NCI-H1105 (cell line): ENCODE measurements at places on chromosomes 4 and X.

- DNase-seq = no peak
These were observed 90.4 kb upstream of the HPRT1 start for GRCh38 chrX:134369576-134369975.

- DNase-seq = peak; percentile 82
These were observed 56.1 kb downstream of the FAM13A start for GRCh38 chr4:89000844-89001360.

DNA sequence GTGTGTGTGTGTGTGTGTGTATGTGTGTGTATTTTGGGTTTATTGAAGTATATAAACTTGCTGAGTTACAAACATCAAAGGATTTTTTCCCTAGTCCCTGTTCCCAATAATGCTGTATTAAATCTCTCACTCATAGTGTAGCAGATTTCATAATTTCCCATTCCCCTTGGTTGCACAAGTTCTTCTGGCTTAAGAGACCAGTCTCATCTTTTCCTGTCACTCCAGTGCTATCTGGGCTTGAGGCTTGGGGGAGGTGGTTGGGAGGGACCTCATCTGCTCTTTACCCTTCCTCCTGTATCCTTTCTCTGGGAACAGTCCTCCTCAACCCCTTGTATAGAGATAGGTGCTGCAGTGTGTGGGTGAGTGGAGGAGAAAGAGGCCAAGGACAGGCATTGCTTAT is 285.4 kb upstream of the BOD1L1 start:
- DNase-seq = no peak

DNA sequence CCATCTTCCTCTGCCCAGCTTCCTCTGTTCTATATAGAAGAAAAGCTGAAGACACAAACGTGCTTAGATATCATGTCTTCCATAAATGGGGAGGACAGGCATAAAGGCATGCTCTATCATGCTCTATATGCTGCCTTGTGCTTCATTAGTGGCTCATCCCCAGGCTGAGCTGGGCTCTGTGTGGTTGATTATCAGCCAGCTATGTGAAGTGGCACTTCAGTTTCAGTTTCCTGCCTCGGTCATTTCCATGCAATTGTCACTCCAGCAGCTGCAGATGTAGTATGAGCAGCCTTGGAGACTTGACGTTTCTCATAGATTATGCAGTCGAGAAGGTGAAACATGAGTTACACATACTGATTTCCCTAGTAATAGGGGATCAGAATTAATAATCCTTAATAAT is 106.2 kb downstream of the SYTL5 start:
- DNase-seq = peak; percentile 56

- no peak for DNase-seq
These were observed 88.0 kb downstream of the ATP11C start for GRCh38 chrX:139844884-139845283.

DNA sequence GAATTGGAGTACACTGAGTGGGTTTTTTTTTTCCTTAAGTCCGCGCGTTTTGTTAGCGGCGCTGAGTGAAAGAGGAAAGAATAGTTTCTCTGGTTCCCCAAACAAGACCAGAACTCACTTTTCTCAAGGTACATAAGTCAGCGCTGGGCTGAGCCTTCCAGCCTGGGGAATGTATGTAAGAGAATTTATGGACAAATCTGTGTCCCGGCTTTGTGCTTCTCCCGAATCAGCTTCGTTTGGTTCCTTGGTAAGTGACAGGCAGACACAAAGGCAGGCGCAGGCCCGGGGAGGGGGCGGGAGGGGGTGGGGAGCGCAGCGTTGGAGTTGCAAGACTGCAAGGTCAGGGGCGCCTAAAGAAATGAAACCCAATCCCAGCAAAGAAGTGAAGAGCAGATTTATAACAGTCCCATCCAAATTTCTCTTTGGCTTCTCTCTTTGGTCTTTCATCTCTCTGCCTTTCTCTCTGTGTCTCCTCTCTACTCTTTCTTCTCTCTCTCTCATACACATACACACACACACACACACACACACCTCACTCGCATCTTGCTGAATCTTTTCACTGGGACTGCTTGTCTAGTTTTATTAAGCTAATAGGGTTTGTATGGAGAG is 981 bp downstream of the TET2 start:
- no peak for DNase-seq

DNA sequence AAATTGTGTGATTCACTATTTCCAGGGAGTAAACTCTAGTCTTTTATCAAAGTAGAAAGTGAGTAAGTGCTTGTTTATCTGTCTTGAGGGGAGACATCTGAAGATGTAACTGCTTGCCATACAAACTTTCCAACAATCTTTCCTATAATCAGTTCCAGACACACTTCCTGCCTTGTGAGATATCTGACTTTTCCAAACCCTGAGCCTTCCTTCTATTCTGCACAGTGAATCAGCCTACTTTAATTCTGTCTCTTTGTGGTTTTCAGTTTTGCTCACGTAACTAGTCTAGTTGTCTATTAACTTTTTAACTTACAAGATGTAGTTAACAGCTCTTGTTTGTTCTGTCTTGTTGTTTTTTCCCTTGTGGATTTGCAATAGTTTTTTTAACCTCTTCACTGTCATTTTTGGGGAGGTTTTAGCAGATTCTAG is 947.8 kb downstream of the C4orf33 start:
- no peak for DNase-seq

DNA sequence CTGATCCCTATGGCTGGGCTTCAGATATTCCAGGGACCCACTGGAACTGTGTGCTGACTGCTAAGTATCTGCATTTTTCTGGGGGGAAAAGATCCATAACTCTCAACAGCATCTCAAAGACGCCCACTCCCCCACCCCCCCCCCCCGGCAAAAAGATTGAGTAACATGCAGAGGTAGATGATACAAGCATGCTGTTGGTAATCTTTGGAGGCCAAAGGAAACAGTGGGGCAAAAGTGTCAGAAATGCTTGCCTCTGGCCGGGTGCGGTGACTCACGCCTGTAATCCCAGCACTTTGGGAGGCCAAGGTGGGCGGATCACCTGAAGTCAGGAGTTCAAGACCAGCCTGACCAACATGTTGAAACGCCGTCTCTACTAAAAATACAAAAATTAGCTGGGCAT is 12.2 kb downstream of the XPNPEP2 start:
- DNase-seq = no peak

DNA sequence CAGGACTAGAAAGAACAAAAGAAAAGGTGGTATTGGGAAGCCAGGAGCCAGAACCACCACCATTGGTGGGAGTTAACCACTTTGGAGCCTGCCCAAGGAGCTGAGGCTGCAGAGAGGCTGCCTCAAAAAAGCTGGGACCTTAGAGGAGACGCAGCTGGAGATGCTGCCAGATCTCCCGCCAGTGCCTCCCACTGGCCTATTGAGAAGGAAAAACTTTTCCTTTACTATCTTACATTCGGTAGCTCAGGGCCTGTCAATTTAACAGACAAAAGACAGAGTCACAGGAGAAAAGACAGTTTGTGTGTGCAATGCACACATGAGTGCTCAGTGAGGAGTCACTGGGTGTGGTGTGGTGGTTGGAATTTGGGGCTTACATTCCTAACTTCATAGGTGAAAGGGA is 52.4 kb upstream of the HPSE start:
- DNase-seq = no peak

- DNase-seq = peak; percentile 18
These were observed 138.6 kb downstream of the AFF1 start for GRCh38 chr4:87073199-87074120.

GRCh38 chrX:10288373-10288975 is 131.7 kb downstream of the CLCN4 start:
- DNase-seq = no peak

- DNase-seq = no peak
These were observed 14.5 kb upstream of the ENPP6 start for GRCh38 chr4:184232202-184232601.

- DNase-seq = no peak
These were observed 64.8 kb downstream of the MAOB start for GRCh38 chrX:43817444-43817843.

GRCh38 chr4:74038086-74038424 is 434 bp downstream of the CXCL3 start:
- no peak for DNase-seq

GRCh38 chr4:68797618-68798017 is 18.2 kb upstream of the UGT2B10 start:
- no peak for DNase-seq

DNA sequence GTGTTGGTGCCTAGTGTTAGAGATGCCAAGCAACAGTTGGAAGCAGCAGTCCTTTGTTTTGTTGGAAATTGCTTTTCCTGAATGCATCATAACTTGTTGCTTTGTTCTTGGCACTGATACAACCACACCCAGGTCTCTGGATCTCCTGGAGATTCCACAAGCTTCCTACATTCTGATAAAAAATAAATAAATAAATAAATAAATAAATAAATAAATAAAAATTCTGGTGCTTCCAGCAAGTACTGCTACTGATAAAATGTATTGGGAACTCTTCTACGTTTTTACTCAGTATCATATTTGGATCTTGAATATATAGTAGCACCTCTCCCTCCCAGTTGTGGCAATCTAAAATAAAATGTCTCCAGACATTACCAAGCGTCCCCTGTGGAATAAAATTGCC is 62.7 kb upstream of the GRID2 start:
- no peak for DNase-seq

GRCh38 chr4:89995006-89995405 is 100.4 kb downstream of the MMRN1 start:
- no peak for DNase-seq

DNA sequence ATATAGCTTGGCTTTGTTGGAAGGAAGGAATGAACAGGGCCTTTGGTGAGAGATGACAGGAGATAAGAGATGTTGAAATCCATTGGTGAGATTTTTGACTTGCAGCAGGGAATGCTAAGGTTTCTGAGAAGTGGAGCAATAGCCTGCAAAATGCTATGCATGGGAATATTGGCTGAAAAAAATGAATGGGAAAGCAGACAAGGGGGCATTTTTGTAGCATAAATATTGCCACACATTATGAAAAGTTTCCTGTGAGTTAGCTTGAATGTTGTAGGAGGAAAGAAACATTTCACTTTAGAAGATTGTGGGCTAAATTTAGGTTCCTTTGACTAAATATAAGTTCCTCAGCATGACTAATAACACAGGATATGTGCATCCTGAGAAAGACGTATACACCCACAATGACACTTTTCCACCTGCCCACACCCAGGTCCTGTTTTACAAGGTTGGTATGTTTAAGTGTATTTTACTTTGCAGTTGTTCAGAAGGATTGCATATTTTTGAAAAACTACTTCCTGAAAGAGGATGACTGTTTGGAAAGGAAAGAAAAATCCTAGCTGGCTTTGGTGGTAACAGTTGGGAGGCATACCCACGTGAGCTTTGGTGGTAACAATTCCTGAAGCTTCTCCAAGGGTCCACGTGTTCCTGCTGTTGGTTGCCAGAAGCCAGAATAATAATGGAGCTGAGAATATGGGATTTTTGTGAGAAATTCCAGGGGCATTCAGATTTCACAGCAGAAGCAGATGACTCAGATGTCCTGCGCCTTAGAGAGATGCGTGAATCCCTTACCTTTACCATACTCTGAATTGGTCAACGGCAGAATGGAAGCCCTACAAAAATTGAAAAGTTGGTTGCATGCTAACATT is 28.5 kb downstream of the PHEX start:
- no peak for DNase-seq

GRCh38 chr4:133565379-133565778 is 416.3 kb downstream of the PCDH10 start:
- DNase-seq = peak; percentile 91

DNA sequence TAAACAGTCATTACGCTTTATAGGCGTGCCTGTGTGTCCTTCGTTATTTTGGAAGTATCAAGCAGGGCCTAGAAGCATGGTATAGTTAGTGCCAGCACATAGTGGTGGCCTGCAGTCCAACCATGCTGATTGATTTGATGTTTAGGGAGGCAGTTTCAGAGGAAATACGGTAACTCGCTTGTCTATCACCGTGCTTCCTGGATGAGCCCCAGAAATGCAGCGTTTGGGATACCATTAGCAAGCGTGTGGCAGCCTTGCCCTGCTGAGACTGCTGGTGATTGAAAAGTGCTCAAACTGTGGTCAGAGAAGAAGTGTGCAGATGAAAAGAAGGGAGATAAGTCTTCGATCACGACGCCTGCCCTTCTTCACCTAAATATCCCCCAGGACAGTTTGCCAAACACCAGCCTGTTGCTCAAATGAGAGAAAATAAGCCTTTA is 158.4 kb downstream of the CHIC2 start:
- no peak for DNase-seq
